ENCODE measurements at places on chromosomes 5 and 9.

GRCh38 chr5:11139217-11139865 lies 378.3 kb upstream of the DAP start:
- DNase-seq: no peak

DNA sequence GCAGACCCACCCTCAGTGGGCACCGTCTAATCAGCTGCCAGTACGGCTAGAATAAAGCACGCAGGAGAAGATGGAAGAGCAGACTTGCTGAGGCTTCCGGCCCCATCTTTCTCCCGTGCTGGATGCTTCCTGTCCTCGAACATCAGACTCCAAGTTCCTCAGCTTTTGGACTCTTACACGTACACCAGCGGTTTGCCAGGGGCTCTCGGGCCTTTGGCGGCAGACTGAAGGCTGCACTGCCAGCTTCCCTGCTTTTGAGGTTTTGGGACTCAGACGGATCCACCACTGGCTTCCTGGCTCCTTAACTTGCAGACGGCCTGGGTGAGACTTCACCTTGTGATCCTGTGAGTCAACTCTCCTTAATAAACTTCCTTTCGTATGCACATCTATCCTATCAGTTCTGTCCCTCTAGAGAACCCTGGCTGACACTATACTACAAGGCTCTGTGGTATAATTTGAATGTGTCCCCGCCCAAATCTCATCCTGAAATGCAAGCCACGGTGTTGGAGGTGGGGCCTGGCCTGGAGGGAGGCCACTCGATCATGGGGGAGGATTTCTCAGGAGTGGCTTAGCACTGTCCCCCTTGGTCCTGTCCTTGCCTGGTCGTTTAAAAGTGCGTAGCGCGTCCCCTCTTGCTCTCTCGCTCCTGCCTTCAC lies 31.1 kb upstream of the NRARP start:
- no peak for DNase-seq

GRCh38 chr9:74001382-74001781 lies 495.8 kb upstream of the RORB start:
- DNase-seq: no peak

DNA sequence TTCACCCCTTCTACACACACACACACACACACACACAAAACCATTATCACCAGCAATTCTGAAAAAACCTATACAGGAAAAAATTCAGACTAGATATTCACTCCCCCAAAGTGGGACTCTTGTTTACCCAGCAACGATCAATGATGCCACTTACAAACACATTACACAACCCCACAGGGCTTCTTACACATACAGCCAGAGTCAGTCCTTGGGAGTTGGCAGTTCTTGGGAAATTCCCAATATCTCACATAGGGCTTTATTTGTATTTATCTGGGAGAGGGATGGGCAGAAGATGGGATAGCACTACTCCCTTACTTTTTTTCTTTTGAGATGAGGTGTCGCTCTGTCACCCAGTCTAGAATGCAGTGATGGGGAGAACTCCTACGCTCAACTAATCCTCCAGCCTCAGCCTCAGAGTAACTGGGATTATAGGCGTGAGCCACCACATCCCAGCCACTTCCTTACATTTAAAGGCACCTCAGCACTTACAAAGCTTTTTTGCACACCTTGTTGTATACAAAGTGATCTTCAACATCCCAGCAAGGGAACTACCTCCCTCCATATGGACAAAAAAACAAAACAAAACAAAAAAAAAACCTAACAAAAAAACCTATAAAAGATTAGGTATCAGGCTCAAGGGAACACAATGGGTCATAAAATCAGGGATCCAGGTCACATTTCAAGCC lies 168.4 kb downstream of the TSSK1B start:
- DNase-seq: no peak

DNA sequence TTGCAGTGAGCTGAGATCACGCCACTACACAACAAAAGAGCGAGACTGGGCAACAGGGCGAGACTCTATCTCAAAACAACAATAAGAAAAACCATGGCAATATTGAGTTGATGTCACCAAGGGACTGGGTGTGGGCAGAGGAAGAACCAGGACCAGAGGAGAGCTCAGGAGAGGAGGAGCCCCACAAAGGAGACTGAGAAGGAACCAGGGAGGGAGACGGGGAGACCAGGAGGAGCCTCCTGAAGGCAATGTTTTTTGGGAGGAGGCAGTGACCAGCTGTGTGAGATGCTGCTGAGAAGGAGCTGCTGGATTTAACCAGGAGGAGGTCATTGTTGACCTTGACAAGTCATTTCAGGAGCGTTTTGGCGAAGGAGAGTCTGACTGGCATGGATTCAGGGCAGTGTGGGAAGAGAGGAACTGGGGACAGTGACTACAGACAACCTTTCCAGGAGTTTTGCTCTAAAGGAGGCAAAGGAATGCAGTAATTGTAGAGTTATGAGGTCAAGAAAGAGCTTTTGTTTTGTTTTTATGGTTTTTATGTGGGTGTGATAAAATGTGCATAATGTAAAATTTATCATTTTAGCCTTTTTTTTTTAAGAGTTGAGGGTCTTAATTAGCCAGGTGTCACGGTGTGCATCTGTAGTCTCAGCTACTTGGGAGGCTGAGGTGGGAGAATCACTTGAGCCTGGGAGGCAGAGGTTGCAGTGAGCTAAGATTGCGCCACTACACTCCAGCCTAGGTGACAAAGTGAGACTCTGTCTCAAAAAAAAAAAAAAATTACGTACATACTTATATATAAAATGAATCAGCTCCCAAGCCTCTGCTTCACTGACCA lies 17.9 kb downstream of the TRUB2 start:
- DNase-seq: no peak

- DNase-seq: no peak
Observed at GRCh38 chr9:101586651-101587050, 8.1 kb downstream of the PPP3R2 start.

GRCh38 chr5:145960166-145960565 lies 23.8 kb downstream of the SH3RF2 start:
- DNase-seq: no peak

DNA sequence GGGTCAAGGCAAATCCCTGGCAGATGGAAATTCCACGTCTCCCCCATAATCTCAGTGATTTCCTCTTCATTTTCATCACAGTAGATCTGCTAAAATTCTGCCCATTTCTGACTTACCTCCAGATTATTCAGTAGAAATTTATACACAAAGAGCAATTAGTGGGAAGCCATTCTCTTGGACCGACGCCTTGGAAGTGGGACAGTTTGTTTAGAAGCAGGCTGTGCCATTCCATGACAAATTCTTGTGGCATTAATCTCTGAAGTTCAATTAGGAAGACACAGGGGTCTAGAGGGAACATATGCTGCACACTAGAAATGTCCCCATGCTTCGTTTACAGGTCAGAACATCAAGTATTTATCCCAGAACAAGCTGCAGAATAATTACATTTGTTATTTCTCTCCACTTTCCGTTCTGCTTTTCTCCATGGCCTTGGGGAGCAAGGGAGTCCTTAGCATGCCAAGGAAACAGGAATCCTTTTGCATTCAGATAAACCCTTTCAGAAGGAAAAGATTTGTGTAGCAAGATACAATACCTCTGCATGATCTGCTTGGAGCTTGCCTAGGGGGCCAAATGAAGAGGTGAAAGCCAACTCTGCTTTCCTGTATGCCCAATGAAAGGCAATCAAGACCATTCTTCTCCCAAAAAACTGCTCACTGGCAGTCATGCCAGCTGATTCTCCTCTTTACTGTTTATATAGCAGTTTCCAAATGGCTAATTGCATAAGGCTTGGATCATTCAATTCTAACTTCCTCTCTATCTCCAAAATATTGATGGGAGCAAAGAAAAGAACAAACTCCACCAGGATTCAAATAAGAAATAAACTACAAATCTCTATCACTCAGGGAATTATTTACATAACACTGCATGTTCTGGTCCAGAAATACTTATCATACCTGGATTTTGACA lies 2.5 kb upstream of the PRKACG start:
- no peak for DNase-seq

DNA sequence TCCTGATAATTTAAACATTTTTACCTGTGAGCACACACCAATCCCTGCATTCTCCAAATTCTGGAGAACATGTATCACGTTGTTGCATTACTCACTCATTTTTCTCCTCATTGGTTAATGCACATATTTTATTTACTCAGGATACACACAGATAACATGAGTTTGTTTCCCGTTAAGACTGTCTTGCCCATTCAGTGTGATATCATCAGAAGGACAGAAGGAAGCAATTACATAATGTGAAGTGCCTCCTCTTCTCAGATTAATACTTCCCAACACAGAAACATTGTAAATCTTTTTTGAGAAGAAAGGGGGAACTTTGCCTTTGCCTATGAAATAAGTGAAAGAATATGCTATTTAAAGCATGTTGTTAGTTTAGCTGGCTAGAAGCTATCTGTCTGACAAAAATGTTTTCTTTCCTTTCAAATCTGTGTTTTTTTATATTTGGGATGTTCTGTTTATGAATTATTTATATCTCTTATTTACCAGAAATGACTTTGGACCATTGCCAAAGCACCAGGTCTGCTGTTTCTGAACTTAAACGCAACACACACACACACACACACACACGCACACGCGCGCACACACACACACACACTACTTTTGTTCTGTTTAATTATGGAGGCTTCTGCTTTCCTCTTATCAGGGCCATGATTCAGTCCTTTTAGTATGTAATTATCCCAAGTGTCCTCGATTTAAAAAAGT lies 186.5 kb downstream of the CHSY3 start:
- no peak for DNase-seq

DNA sequence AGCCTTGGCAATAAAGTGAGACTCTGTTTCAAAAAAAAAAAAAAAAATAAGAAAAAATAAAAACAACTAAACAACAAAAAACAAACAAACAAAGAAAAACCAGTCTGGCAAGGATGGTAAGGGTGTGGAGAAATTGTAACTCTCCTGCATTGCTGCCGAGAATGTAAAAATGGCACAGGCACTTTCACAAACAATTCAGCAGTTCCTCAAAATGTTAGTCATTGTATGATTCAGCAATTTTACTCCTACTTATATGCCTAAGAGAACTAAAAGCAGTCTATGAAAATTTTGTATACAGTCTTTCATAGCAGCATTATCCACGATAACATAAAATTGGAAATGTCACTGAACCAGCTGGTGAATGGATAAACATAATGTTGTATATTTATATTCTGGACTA lies 280.4 kb downstream of the CDH9 start:
- DNase-seq: no peak

DNA sequence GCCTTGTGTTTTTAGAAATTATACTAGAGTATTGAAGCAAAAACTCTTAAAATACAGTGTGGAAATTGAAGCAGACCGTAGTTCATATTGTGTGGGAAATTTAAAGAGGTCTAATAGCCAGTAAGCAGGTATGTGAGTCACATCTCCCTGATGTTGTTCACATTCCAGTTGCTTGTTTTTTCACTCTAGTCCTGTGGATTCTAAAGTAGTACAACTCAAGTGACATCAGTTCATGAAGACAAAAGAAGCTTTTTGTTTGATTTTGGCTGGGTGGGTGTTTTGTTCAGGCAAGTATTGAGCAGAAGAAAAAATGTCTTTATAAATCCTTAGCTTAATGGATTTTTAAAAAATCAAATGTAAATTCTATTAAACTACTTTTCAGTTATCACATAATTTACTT lies 216.2 kb downstream of the MAN2A1 start:
- DNase-seq: no peak

GRCh38 chr9:125146247-125146646 lies 2.9 kb upstream of the SCAI start:
- DNase-seq: no peak

DNA sequence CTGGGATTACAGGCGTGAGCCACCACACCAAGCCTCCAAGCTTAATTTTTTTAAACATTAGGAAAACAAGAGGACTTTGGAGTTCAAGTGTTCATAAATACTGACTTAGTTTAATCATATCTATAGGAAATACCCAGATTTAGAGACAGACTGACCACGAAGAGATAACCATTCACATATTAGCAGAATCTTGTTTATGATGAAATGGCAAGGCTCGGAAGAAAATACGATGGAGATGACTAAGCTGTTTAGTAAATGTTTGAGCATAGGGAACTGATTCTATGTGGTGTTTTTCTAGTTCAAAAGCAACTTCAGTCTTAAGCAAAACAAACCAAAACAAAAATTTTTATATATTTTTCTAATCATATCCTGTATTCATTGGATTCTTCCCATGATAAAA lies 13.5 kb upstream of the TUSC1 start:
- DNase-seq: no peak

DNA sequence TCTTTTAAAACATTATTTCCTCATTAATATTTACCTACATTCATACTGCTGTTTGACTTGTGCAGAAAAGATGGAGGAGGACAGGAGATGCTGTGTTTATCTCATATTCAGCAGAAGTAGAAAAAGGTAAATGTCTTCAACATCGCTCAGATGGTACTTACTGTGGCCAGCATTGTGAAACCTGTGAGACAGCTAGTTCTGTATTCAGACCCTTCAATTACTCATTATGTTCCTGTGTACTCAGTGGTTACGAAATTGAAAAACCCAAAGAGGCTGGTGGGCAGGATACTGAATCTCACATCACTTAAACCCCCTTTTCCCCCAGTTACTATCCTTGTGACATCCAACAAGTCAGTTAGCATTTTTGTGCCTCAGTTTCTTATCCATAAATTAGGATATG lies 216.0 kb downstream of the KDM4C start:
- DNase-seq: no peak

DNA sequence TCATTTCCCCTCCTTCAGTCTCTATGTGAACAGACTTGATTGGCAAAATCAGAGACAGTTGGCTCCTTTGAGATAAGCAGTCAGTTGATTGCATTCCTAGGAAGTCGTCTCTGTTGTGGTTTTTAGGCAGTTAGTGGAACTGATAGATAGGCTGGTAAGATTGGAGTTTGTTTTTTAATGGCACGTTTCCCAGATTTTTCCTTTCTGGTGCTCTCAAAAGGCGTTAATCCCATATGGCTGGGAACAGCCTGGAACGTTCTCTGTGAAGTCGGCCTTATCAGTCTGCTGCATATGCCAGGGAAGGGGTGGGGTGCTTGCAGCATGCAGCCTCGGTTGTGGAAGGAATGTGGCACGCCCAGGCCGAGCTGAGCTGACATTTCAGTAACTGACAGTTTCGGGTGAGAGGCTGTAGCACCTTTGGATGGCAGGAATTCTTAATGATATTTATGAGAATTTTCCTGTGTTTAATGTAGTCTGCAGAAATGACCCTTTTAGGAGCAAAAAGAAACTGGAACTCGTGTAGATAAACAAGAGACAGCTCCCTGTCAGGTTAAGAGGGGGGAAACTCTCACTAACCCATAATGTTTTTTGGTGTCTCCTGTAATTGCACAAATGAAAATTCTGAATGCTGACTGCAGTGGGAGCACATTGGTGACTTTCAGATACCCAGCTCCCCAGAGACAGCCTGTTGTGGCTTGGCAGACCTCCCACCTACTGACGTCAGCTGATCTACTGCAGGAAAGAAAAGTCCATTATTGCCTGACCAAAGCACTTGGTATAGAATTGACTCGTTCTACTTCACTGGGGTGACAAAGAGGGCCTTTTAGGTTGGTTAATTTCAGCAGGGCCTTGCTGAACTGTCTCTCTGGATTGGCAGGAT lies 6.3 kb downstream of the SPTAN1 start:
- no peak for DNase-seq

DNA sequence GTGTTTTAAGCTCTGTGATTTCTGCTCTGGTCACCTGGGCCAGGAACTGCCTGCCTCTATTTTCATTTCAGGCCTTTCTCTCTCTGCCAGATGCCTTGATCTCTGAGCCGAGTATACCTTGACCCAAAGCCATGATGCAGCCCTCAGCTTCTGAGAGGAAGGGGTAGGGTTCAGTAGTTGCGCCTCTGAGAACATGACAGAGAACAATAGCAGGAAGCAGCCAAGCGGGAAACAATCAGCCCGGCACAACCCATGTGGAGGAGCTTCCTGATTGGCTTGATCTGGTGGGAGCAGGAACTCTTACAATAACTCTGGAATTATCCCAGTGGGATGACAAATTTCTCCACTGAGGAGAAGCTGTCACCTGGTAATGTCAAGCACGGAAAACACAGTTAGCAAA lies 127.4 kb downstream of the PALM2AKAP2 start:
- no peak for DNase-seq
